NCI-H2171 (cell line): ENCODE measurements at places on chromosomes 2 and 18.

GRCh38 chr18:59142274-59142673, 2.6 kb downstream of the SEC11C start:
- no peak for DNase-seq

- no peak for DNase-seq
These were observed 26.3 kb downstream of the CTIF start for GRCh38 chr18:48565105-48565504.

- DNase-seq: no peak
These were observed 59.5 kb downstream of the SCN3A start for GRCh38 chr2:165144315-165144714.

- DNase-seq: no peak
These were observed 129.8 kb upstream of the EPAS1 start for GRCh38 chr2:46167406-46167805.

DNA sequence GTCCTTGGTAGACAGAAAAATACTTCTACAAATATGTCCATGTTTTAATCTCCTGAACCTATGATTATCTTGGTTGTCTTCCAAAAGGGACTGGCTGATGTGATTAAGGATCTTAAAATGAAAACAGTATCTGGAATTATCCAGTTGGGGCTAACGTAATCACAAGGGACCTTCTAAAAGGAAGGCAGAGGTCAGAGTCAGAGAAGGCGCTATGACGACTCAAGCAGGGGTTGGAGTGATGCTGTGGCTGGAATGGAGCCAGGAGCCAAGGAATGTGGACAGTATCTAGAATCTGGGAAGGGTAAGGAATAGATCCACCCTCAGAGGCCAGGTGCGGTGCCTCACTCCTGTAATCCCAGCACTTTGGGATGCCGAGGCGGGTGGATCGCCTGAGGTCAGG, 4.2 kb upstream of the USP14 start:
- DNase-seq: no peak

DNA sequence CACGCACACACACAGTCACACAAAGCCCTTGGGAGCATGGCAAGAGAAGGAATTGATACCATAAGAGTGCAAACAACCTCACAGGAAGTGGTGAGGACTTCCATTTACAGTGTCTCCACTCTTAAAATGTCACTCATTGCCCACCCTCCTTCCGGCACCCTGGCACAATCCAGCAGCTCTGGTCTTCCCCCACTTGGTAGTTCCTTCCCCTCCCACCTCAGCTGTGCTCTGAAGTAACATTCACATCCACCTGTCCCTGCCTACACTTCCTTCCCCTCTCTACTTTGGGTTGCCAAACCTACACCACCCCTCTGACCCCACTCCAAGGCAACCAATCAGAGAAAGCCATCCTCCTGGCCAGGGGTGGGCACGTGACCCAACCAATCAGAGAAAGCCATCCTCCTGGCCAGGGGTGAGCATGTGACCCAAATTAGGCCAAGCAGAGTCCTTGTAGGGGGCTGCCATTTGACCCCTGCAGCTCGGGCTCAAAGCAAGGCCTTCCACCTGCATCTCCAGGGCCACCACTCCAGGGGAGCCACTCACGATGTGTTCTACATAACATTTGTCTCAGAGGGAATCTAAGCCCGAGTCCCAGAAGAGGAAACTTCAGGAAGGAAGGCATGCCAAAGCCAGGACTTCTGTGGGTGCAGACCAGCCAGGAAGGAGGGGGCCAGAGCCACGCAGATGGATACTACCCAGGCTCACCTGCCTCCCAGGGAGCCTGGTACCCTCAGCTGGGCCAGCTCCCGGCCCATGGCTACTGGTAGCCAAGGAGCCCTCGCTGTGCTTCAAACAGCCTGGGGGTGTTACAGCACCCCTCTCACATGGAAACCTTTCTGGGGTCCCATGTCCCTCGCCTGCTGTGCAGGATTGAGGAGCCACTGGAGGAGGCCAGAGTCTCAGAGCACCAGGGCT, 21.2 kb downstream of the CYP26B1 start:
- DNase-seq: no peak

DNA sequence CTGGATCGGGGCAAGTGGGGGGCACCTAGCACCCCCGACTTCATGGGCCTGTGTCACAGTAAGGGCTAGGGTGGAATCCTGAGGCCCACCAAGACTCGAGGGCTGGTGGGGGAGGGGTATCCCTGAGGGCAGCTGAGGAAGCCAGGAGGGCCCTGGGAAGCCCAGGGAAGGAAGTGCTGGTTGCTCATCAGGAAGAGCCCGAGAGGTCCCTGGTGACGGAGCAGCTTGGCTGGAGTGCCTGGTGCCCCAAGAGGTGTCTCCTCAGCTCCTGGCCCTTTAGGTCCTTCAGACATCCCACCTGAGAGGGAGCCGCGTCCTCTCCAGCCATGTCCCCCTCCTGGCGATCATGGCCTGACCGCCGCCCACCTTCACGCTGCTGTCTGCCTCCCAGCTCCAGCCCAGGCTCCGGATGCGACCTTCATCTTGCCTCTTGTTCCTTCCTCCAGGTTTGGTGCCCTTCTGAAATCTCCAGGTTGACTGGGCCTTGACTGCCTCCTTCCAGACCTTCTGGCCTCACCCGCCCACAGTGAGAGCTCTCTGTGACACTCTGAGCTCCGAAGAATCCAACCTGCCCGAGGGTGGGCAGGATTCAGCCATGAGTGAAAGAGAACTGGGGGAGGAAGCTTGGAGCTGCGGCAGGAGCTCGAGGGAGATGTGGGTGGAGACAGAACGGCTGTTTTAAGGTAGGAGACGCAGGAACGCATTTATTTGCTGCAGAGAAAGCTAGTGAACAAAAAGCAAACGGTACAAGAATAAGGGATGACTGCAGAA, 42.7 kb upstream of the SEMA4C start:
- no peak for DNase-seq
